ENCODE measurements at places on chromosomes 13 and 19. TPM values are rescaled to one million over a fixed set of nuclear protein-coding genes. Genes with fewer than 3 reads are reported as not detected.

- no peak overlapping the region for H3K27ac ChIP-seq
- no peaks in the 10 kb centered on the region for H3K36me3 ChIP-seq
- no peak overlapping the region for H3K4me3 ChIP-seq
- H3K4me1 ChIP-seq, result no peaks in the 10 kb centered on the region
These were observed 195.2 kb downstream of the EFNB2 start for GRCh38 chr13:106340249-106340648.

Gene ZNF274
- total RNA-seq, result 21.4 TPM

Gene CDC37
- 386 TPM for total RNA-seq

DNA sequence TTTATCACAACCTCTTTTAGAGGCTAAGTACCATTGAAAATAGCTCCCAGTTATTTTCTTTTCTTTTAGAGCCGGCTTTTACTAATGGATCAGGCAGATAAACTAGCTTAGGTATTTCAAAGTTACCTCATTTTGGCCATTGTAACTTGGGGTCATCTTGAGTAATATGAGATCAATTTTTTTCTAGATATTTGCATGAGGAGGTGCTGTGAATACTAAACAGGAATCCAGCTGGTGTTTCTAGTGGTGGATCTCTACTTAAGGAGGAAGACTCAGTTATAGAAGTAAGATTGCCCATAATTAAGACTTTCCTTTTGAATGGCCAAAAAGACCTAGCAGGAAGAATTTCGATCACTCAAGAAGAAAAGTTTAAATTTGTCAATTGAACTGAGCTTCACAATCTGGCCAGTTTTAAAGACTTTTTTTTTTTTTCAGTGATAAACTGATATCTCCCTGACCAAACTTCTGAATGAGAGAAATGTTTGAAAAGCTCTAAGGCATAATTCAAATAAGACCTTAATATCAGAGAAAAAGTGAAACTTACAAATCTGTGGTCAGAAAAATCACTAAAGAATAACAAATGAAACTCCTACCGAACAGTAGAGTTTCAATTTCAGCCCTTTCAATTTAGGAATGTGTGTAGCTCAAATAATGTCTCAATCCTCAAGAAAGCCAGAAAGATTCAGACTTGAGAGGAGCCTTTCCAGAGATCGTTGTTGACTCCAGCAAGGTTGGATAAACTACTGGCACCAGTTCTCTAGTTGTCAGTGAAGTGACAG, 11.6 kb upstream of the NAA16 start:
- no peaks in the 10 kb centered on the region for H3K36me3 ChIP-seq
- no peaks in the 10 kb centered on the region for H3K4me1 ChIP-seq
- no peak for DNase-seq

Gene CD37
- total RNA-seq, result not detected

DNA sequence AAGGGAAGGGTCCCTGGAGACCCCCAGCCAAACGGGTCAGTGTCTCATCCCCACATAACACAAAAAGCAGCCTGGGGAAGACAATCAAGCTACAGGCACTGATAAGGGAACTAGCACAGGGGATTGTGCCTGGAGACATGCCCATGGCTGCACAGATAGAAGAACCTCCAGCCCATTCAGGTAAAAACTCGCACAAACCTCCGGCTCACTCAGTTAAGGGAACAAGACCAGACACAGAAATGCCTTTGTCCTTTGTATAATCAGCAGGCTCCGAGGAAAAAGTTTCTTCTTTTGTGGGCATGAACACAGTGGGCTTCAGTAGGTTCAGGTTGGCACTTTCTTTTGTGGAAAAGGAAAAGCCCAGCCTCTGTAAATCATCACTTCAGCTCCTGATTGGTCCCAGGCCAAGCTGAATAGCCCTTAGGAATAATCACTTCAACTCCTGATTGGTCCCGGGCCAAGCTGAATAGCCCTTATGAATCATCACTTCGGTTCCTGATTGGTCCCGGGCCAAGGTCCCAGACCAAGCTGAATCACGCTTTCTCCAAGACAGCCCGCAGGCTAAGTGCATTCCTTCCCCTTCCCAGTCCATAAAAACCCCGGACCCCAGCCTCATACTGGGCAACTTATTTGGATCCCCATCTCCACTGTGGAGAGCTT, 5.0 kb upstream of the ZNF230 start:
- H3K4me3 ChIP-seq, result no peak overlapping the region
- DNase-seq, result no peak
- no peak overlapping the region for H3K27ac ChIP-seq
- peaks cover 33% of the 10 kb centered on the region for H3K36me3 ChIP-seq
- peaks cover 3% of the 10 kb centered on the region for H3K27me3 ChIP-seq

Measured in endothelial cell (in vitro differentiated cells).